ENCODE measurements at places on chromosomes 2 and 18.

DNA sequence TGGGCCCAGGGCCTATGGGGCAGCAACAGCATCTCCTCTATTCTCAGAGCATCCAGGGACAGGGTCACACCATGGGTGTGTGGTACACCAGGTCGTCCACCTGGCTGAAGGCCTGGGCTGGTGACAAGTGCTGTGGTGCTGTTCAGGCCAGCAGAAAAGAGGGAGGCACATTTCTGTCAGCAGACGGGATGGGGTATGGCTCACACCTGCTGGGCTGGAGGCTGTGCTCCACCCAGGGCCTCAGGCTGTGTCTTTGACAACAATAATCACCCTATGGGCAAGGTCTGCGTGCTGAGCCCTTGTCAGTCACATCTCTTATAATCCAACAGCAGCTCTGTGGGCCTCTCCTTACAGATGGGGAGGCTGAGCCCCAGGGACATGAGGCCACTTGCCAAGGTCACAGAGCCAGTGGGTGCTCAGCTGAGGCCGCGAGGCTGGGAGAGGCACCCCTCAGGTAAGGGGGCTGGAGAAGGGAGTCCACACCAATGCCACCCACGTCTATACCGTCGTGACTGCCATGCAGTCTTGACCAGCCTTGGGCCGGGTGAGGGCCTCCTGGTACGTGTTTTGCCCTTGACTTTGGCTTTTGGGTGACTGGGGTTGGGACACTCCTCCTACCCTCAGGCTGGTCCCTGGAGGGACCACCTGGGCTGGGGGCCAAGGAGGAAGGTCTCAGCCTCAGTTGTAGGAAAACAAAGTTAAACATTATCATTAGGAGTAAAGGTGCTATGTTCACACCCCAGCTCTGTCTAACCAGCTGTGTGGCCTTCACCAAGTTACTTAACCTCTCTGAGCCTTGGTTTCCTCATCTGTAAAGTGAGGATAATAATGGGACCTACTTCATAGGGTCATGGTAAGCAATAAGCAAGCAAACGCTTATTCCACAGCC lies 5.6 kb upstream of the HS6ST1 start:
- no peak for DNase-seq

- DNase-seq = no peak
Measured at GRCh38 chr2:206718296-206718695, at the start of gene DYTN. Gene DYTN, minus strand, starts transcription at chr2:206718396. Its CDS starts 117 bp downstream, at chr2:206718279.

DNA sequence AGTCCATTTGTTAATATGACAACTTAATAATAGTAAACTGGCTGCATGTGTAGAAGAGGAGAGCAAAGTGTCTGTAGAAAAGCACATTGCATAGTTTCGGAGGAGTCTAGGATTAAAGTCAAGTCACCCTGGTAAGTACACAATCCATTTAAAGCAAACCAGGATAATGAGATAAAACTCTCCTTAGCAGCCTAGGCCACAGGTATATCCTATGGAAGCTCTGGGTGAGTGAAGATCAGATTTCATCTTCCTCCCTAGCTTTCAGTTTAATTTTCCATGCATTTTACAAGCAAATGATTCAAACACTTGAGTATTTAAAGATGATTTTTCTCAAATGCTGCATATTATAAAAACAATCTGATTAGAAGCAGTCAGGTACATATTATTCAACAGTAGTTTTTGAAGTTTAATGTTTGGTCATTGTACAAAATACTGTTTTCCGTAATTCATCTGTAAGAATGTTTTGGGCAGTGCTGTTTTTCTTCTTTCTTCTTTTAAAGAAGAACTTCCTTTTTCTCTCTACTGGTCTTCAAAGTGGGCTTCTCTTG lies 10.2 kb downstream of the CERS6 start:
- DNase-seq = no peak

GRCh38 chr2:129936334-129936934 lies 43.0 kb upstream of the RAB6C start:
- DNase-seq = no peak

GRCh38 chr18:74806700-74807416 lies 209.2 kb downstream of the ZNF407 start:
- DNase-seq = no peak
